Effector memory CD8-positive, alpha-beta T cell (primary cell): ENCODE measurements at places on chromosomes 5 and 9.

DNA sequence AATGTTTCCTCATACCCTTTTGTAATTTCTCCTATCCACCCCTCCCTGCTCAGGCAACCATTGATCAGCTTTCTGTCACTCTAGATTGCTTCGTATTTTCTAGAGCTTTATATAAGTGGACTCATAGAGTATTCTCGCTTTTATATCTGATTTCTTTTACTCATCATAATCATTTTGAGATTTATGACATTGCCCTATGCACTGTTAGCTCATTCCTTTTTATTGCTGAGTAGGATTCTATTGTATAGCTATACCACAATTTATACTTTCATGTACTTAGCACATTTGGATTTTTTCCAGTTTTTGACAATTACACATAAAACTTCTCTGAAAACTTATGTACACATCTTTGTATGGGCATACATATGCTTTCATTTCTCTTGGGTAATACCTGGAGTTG, 68.9 kb downstream of the MEGF10 start:
- DNase-seq, result no peak

DNA sequence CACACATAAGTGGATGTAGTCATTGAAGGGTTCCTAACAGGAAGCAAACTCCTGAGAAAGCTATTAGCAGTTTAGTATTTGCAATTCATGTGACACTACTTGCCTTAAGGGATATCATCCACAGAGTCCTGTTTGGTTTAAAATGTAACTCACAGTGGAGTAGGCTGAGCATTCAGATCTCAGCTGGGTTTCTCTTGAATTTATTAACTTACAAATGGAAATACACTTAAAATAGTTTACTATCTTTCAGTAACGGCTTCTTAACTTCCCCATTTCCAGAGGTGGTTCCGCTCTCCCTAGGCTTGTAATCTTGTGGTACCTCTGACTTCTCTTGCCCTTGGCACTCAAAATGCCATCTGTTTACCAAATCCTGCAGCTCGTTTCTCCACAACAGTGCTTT, 660.7 kb upstream of the ADAMTS16 start:
- DNase-seq, result no peak

DNA sequence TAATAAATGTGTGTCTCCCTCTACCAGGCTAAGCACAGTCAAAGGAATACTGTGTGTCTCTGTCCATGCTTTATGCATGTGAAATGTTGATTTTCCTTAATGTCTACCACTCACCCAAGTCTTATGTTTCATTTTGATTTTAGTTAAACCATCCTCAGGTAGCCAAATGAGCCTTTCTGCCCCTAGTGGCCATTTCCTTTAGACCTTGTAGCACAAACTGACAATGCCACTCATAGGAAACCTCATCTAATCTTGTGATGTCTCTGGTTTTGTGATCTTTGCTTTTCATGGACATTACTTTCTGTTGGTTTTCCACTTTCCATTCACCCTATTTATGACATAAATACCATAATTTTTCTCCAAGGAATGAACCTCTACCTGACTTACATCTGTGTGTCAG, 820.8 kb downstream of the MAT2B start:
- no peak for DNase-seq

DNA sequence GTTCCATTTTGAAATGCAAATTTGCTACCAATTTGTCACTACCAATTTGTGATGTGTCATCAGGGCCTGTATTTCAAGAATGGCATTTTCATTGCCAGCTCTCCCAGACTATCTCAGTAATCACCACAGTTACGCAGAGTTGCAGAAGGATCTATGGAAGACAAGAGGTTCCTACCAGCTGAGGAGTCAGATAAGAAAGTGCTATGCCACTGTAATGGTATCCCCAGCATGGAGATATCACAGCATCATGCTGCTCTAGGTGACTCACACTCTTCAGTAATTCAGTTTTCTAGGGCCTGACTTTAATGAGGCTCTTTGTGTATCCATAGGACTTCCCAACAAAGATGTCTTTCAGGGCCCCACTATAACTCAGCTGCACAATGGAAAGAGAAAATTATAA, 490.3 kb downstream of the ARHGEF28 start:
- DNase-seq, result no peak

GRCh38 chr5:14256756-14257393, 113.7 kb downstream of the TRIO start:
- no peak for DNase-seq

GRCh38 chr5:127875235-127876021, 172.2 kb downstream of the CCDC192 start:
- no peak for DNase-seq

DNA sequence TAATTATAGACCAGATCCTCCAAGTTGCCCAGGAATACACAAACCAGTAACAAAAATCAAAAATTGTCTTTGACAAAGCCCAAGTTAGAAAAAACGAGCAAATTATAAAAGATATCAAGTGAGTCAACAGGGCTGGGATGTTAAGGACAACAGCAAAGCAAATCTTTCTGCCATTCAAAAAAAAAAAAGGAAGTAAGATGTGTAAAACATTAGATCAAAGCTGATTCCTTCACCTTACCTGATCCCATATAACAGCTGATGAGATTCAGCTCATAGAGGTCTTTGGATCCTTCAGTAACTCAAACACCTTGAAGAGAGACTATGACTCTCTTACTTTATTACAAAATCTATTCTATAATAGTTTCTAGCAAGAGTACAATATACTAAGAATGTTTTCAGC, 100.9 kb downstream of the STRBP start:
- DNase-seq, result no peak
